ENCODE measurements at places on chromosomes 3 and 15.

DNA sequence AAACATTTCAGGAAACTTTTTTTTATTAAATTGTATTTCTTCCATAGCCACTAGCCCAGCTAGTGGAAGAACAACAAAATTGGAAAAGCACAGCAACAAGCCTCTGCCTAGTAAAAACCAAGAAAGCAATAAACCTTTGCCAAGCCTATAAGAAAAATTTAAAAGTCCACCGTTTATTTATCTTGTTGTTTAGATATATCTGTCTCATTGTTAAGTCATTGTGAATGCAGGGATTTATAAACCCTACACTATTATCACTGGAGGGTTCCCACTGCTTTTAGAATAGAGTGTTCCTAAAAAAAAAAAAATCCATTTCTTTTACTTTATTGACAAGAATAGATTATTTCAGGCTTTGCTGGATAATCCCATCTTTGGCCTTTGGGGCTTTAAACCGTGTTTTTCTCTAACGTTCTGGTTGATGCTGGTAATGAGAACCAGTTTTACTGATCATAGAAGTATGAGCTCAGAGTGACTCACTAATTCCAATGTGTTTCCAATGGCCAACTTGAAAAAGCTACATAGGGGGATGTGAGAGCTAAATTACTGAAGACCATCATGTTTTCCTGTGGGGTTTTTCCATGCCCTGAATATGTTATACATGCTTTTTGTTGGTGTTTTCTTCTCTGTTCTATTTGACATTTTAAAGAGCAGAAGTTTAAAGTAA lies 634.1 kb downstream of the RBMS3 start:
- DNase-seq = no peak

- no peak for DNase-seq
Measured at GRCh38 chr3:41525303-41526064, 326.2 kb downstream of the CTNNB1 start.

DNA sequence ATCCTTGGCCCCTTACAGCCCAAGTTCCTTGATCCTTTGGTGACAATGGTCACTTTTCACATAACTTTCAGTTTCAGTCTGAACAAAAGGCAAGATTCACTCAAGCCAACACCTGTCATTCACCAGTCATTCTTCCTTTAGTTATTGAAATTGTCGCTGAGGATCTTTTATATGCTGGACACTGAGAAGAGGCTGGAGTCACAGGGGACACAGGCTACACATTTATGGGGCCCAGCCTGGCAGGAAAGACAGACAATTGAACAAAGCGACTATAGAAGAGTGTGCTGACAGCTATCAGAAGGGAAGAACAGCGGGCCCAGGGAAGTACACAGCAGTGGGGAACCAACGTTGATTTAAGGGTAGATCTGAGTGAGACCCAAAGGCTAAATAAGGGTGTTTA lies 69.8 kb upstream of the PROK2 start:
- no peak for DNase-seq

GRCh38 chr15:66290518-66290917 lies 2.9 kb upstream of the DIS3L start:
- no peak for DNase-seq

- no peak for DNase-seq
Measured at GRCh38 chr15:35702946-35703495, 157.1 kb upstream of the DPH6 start.

- no peak for DNase-seq
Measured at GRCh38 chr3:131427226-131427625, 45.7 kb downstream of the NUDT16 start.

GRCh38 chr3:126516936-126517290 lies 660 bp downstream of the UROC1 start:
- DNase-seq = no peak

DNA sequence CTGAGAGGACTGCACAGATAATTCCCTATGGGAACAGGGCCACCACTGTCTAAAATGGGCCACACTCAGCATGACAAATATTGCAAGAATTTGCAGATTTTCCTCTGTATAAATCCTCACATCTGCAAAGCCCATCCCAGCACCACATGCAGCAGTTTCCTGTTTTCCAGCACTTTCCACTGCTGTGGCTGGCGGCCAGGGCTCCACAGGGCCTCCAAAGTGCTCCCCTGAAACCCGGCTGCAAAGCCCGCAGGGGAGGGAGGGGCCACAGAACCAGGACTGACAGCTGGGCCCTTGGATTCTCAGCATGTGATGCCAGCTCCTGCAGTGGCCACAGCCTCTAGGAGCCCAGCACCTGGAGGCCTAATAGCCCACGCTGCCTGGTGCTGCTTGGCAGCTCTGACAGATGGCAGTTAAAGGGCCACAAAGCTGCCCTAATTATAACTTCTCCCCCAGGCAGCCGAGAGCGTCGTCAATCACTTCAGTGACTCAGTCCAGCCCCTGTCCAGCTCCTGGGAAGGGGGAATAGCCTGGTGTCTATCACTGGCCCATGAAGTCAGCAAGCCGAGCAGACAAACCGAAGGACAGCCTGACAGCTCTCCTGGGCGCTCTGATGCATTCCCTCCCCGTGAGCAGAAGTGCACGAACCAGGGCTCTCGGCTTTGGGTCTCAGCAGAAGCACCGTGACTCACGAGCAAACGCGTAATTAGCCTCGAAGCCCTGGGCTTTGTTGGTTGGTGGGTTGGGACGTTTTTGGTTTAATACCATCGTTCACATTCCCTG lies 4.7 kb downstream of the LRRC15 start:
- DNase-seq = no peak

DNA sequence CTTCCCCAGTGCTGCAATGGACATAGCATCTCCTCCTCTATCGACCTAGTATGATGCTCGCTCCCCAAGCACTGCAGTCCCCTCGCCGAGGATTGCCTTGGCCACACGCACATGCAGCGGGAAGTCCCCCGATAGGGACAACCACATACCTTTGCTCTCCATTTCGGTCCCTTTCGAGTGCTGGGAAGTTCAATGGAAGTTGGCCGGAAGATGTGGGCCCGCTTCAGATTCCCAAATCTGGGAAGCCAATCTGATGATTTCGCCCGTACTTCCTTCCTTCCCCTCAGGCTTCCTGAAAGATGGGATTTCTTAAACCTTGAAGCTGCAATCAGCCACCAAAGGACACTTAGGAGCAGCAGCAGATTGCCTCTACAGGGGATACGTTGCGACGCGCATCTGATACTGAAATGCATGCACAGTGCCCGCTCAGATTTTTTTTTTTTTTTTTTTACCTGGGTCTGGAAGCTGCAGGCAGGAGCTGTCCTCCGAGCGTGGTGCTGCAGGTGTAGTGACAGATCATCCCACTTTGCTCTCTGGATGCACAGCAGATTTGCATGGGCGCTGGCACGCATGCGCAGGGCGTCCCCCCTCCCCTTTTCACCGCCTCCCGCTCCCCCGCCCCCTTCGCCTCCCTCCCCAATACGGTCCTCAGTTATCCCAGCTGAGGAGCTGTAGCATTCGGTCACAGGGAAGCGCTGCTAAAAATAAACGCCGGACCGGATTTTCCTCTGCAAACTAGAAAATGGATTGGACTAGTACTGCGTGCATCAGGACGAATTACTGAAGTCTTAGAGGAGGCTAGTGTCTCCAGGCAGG lies at the start of gene FGF12:
Gene FGF12 (minus strand): TSS at position 510 of the 816 bp plus-strand sequence.
- peak; percentile 33 for DNase-seq

DNA sequence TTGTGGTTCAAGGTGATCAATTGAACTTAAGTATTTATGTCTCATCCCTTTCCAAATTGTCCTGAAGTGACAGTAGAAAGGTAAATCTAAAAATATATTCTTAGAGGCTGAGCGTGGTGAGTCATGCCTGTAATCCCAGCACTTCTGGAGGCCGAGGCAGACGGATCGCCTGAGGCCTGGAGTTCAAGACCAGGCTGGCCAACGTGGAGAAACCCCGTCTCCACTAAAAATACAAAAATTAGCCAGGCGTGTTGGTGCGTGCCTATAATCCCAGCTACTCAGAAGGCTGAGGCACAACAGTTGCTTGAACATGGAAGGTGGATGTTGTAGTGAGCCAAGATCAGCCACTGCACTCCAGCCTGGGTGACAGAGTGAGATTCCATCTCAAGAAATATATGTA lies 226.6 kb downstream of the DPH6 start:
- peak; percentile 27 for DNase-seq

DNA sequence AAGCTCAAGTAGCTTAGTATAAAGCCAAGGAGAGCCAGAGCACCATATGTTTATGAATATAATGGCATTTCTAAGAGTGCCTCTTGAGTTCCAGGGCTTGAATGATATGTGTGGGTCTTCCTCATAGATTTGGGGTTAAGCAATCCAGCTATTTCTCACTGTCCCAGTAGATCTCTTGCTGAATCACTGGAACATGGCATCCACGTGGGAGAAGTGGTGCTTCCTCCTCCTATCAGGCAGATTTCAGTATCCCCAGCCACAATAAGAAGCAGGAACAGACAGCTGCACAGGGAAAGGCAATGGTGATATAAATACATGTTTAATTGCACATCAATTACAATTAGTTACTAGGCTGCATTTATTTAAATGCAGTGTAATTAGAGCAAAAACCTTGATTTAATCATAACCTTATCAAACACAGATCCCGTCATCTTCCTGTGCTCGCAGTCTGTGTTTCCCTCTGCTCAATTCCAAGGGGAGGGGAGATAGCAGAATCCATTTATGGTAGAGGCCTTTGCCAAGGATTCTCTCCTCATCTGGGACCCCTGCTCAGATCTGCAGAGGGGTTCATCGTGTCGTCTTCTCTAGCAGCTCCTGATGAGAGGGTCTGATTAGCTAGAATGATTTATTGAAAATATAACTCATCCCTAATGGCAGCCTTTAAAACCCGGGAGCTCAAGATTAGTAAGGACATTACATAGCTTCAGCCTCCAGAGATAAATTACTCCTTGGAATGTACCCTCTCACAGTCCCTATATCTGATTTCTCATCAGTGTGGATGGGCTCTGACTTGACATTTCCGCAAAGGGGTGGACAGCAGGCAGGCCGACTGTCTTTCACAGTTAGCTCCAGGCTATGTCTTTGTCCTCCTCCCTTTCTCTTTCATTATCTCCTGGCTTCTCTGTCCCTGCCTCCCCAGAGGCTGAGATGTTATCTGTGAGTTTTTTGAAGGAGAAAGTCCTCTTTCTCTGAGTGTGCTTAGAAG lies 775.9 kb downstream of the AGBL1 start:
- DNase-seq = no peak

DNA sequence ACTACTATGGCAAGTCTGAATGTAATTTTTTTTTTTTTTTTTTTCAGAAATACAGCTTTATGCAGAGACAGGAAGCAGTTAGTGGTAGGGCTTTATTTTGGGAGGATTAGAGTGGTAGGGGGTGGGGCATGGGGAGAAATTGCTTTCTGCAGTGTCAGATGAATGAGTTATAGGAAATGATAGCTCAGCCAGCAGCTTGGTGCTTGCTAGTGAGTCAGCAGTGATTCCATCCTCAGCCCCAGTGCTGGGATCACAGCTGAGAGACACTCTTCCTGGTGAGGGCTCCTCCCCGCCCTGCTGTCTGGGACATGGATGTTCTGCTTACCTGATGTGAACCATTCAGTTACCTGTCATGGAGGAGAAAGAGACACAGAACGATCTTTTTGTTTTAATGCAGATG lies 39.6 kb downstream of the SEMA6D start:
- peak; percentile 61 for DNase-seq

DNA sequence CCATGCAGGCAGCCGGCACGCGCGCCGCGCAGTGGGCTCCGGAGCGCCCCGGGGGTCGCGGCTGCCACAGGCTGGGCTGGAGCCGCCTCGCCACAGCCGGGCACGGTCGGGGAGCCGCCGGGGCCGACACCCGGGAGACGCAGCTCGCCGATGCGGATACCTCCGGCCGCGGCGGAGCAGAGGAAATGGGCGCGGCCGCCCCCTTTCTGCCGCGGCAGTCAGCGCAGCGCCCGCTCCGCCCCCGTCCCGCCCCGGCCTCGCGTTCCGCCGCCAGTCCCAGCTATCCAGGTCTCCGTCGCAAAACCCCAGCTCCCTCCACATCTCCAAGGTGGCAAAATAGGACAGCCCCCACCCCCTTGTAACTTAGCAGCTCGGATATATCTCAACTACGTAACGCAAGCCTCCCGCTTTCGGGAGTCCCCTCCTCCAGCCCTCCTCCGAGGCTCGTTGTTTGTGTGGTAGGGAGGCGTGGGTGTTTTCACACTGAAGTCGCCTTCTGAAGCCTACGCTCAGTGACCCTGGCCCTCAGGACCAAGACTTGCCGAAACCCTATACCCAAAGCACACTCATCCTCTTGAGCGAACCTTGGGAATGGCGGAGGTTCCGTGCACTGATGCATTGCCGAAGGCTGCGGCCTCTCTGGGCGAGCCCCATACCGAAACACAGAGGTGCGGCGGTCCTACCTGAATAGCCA lies at the start of gene SH3BP5:
Gene SH3BP5 (minus strand): TSS at position 182 of the 694 bp plus-strand sequence. CDS start 178 bp downstream, at position 4.
- DNase-seq = no peak

GRCh38 chr3:161171113-161171512 lies 50.0 kb upstream of the NMD3 start:
- DNase-seq = peak; percentile 55

- DNase-seq = no peak
Measured at GRCh38 chr15:38818157-38818790, 253.7 kb upstream of the RASGRP1 start.

DNA sequence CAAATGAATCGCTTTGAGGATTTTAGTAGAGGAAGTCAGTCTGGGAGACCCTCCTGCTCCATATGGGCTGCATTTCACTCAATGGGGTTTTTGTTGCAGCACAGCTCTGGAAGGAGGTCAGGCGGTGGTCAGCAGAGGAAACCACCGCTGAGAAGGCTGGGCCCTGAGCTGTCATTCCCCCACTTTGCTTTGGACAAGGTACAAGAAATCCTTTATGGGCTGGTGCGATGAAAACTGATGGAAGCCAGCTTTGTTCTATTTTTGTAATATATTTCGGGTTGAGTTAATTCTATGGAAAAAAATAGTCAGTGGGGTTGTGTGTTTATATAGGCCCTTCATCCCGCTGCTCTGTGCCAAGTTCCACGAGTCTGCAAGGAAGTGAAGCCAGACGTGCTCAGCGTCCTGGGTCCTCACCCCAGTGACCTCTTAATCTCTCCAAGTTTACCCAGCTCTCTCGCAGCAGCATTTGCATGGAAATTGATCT lies 157.1 kb upstream of the TMC3 start:
- DNase-seq = no peak

DNA sequence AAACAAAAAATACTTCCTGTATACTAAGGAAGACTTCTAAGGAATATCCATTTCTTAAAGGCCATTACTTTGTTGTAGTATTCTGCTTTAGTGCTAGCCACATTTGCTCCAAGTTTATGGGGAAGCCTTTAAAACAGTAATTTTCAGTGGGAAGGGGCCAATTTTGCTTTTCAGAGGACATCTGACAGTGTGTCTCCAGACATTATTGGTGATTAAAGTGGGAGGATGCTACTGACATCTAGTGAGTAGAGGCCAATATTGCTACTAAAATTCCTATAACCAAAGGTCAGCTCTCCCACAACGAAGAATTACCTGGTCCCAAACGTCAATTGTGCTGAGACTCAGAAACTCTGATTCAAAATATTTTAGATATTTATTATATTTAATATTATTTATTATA lies 24.8 kb downstream of the SLC28A2 start:
- no peak for DNase-seq

GRCh38 chr3:17336291-17336690 lies 406.1 kb downstream of the TBC1D5 start:
- no peak for DNase-seq

Data from epithelial cell of prostate (primary cell).